Glomerular endothelial cell (primary cell): ENCODE measurements at places on chromosomes 4 and X.

DNA sequence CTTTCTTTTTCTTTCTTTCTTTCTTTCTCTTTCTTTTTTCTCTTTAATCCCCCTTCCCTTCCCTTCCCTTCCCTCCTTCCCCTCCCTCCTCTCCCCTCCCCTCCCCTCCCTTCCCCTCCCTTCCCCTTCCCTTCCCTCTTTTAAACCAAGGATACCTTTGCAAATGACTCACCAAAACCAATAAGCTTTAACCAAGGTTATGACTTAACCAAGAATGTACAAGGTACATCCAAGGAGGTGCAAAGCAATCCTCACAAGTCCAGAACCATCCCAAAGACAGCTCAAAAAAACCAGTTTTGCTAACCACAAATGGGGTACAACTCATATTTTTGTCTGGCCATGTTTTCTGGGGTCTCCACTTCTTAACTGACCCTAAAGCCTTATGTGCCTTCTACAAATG lies 174.7 kb upstream of the PPP1R2C start:
- DNase-seq, result no peak

- no peak for DNase-seq
Measured at GRCh38 chrX:19772096-19772821, 115.1 kb downstream of the SH3KBP1 start.

DNA sequence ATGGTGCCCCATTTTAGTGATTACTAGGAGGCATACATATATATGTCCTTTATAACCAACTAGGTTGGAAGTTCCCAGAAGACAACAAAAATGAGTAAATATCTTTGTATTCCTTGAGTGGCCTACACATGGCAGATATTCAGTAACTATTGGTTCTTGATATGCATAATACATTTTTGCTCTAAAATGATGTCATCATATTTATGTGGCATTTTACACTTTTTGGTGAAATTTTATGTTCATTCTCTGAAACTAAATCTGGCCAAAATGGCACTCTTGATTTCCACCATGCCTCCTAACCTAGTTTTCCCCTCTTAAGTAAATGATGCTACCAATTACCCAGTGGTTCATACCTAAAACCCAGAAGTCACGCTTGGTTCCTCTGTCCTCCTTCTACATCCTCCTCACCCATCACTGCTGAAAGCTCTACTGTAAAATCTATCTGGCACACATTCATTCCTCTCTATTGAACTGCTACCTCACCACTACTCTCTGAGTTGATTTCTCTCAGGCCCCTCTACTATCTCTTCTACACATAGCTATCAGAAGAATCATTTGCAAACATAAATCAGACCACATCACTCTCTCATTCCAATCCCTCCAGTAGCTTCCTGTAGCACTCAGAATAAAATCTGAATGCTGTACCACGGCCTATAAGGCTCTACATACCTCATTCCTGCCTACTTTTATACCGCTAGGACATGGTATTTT lies 13.4 kb downstream of the SLC10A7 start:
- DNase-seq, result no peak

- no peak for DNase-seq
Measured at GRCh38 chr4:64617800-64618199, 208.6 kb upstream of the TECRL start.

DNA sequence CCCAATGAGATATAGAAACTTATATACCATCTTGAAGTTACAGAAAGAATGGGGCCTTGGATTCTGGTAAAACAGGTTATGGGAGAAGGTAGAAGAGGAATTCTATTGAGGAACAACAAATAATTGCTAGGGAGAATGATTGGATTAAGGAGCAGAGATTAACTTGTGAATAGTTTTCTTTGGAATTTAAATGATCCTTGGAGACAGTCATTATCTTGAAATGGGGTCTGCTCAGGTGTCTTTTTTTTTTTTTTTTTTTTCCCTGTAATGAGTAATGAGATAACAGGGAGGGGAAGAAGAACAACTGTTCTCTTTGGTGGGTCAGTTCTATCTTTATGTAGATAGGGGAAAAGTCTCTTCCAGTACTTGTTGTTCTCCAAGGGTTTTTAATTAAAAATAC lies 1406.0 kb downstream of the RPA4 start:
- DNase-seq, result no peak

GRCh38 chr4:173509036-173510001 lies 20.7 kb downstream of the HAND2 start:
- DNase-seq, result no peak

DNA sequence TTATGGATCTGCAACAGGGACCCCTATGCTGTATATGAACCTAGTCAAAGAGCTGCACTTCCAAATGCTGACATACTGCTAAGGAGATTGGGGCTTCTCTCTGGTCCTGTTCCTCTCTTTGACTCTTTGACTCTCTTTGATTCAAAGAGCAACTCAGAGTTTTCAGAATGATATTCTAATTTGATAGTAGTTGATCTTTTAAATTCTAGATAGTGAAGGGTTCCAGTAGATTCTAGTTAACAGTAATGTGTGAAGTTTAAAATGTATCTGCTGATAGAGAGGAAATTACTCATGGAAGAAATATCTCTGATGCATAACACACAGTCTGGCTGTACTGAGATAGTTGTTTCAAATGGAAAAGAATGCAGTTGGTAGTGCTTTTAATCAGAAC lies 239.1 kb downstream of the RASL11B start:
- DNase-seq, result peak; percentile 68

DNA sequence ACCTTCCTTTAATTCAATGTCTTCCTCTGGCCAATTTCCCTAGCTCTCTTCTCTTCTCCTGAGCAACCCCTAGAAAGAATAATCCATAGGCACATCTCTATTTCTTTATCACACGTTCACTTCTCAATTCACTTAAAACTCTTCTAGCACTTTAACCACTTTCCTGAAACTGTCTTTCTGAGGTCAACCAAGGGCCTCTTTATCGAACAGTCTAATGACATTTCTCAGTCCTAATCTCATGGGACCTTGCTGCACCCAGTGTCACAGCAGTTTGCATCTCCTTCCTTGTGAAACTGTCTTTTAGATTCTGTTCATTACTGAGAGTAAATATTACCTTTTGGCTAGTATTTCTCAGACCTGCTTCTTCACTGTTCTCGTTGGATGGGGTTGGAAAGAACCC lies 285.3 kb upstream of the RASGEF1B start:
- DNase-seq, result no peak

- DNase-seq, result no peak
Measured at GRCh38 chrX:105648732-105649131, 173.6 kb upstream of the NRK start.

DNA sequence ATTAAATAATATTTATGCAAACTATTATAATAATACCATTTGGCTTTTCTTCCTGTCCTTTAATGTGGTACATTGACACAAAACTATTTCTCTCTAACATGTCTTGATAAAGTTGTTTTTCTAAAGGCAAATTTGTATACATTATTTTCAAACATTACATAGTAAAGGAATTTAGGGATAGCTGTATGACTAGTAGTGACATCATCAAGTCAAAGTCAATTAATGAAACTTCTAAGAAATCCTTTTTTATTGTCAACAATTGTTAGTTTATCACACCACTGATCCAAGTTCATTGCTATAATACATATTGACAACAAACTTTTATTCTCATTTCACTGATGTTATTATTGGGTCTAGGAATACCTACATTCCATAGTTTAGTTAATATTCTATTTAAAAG lies 68.4 kb downstream of the TBCK start:
- no peak for DNase-seq

- no peak for DNase-seq
Measured at GRCh38 chr4:154868414-154869194, 87.5 kb downstream of the RBM46 start.

DNA sequence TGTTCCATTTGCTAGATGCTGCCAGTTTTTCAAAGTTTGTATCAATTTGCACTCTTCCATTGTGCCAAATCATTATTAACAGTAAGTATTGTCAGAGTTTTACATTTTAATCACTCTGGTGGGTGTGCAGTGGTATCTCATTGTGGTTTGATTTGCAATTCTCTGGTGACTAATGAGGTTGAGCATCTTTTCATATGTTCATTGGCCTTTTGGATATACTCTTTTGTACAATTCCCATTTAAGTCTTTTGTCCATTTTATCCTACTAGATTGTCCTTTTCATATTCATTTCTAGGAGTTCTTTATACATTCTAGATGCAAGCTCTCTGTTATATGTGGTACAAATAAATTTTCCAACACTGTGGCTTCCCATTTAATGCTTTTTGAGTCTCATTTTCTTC lies 17.4 kb upstream of the ARHGAP36 start:
- DNase-seq, result no peak

GRCh38 chr4:85565761-85566480 lies 91.0 kb downstream of the ARHGAP24 start:
- DNase-seq, result no peak

- DNase-seq, result no peak
Measured at GRCh38 chrX:11813341-11813740, 55.3 kb downstream of the MSL3 start.
